ENCODE measurements at places on chromosomes 6 and 20.
A peak's percentile ranks its signal among the peaks of the same experiment; 100 is the strongest.

DNA sequence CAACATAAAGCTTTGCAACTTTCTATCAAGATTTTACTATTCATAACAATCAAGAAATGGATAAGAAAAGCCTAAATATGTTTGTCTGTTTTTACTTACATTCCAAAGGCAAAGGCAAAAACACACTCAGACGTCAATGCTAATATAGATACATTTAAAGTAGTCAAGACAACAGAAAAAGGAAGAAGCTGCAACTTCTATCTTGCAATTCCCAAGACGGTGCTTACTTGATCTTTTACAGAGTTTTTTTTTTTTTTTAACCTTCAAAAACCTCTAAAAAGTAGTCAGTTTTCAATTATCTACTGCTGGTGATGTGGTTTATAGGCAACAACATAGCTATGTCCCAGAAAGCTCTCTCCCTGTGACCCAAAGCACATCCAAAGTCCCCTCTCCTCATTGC lies 58.1 kb downstream of the EPB41L2 start:
- H3K4me3 ChIP-seq: no peak overlapping the region
- peaks cover 22% of the 10 kb centered on the region for H3K4me1 ChIP-seq
- no peak overlapping the region for H3K27ac ChIP-seq

- H3K36me3 ChIP-seq: peaks cover 12% of the 10 kb centered on the region
- H3K27me3 ChIP-seq: no peaks in the 10 kb centered on the region
- no peak overlapping the region for H3K27ac ChIP-seq
- H3K4me3 ChIP-seq: no peak overlapping the region
- DNase-seq: no peak
Observed at GRCh38 chr6:24249926-24250325, 107.9 kb downstream of the DCDC2 start.

DNA sequence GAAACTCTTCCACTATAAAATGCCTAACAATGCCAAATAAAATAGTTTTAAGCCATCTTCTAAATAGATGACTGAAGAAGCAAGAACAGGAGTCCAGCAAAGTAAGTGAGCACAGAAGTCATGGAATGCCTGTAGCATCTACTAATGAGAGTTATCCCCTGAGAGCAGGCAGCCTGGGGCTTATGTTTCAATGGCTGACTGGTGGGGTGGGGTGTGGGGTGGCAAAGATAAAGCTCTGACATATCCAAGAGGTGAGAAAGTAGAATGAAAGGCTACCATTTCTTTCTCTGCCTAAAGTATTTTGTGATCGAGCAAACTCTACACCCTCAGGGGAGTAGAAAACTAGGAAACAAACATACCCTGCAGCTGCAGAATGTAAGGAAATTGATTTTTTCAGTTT lies 348.8 kb downstream of the TFAP2B start:
- no peak overlapping the region for H3K27ac ChIP-seq
- H3K36me3 ChIP-seq: no peaks in the 10 kb centered on the region
- no peaks in the 10 kb centered on the region for H3K4me1 ChIP-seq
- no peak overlapping the region for H3K4me3 ChIP-seq

DNA sequence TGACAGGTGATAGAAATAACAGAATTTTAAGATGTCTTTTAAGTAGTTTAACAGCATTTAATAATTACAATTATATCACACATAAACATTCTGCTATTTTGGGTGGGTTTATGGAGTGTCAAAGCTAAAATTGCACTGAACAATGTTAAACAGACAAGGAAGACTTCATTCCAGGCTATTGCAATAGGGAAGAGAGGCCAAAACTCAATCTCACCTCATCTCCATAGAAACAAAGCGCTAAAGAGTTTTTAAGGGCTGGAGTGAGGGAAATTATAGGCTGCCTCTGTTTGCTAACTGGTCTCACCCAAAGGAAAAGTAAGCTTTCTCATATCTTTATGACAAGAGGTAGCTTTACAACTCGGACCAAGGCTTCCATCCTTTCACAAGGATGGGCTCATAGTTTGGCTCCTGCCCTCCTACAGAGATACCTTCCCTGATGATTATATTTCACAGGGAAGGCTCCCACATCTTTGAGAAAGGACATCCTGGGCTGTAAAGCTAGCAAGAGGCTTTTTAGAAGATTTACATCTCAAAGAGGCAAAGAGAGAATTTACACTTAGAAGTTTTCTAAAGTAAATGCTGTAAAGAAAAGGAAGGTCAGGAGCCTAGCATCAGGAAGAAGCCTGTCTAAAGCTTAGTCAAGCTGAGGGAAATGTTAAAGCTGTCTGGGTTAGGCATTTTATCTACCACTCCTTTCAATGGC lies 350.2 kb upstream of the IMPG1 start:
- H3K4me3 ChIP-seq: no peak overlapping the region
- H3K27me3 ChIP-seq: no peaks in the 10 kb centered on the region

- H3K36me3 ChIP-seq: peaks cover 16% of the 10 kb centered on the region
- no peaks in the 10 kb centered on the region for H3K27me3 ChIP-seq
- no peak overlapping the region for H3K27ac ChIP-seq
Observed at GRCh38 chr20:34543463-34544056, 15.0 kb upstream of the MAP1LC3A start.

GRCh38 chr20:46713957-46714834 lies 4.7 kb downstream of the SLC2A10 start:
- H3K27me3 ChIP-seq: peaks cover 14% of the 10 kb centered on the region
- no peak overlapping the region for H3K27ac ChIP-seq

DNA sequence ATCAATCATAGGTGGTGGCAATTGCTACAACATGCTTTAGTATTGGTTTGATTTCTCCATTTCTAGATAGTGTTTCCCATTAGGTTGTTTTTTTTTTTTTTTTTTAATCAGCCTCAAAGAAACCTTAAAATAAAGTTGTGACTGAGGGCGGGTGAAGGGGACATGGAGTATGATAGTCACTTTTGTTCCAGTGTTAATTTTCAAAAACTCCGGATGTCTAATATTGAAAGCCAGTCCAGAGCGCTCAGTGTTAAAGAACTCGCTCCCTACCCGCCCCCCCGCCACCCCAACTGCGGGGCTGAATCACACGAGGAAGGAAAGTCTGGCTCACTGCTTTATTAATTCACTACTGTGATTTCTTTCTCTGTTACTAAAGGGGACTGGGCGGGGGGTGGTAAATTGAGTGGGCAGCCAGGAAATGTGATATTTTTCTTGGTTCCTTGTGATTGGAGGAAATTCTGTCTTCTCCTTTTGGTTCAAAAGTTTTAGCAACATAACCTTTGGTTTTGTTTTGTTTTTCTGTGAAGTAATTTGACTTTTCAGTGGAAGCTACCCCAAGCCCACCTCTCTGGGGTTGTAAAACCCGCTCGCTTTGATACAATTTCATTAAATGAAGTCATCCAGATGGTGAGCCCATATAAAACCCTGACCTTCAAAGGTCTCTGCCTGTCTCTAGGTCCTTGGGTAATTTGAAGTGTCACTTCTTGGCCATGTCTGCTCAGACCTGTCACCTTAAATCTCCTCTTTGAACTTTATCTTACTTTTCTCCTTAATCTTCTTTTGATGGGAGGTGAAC lies 38.0 kb downstream of the TNFAIP3 start:
- peaks cover 9% of the 10 kb centered on the region for H3K27me3 ChIP-seq
- no peak overlapping the region for H3K4me3 ChIP-seq
- H3K27ac ChIP-seq: no peak overlapping the region

GRCh38 chr20:24580855-24581254 lies 111.4 kb downstream of the SYNDIG1 start:
- no peak for DNase-seq
- no peaks in the 10 kb centered on the region for H3K4me1 ChIP-seq

DNA sequence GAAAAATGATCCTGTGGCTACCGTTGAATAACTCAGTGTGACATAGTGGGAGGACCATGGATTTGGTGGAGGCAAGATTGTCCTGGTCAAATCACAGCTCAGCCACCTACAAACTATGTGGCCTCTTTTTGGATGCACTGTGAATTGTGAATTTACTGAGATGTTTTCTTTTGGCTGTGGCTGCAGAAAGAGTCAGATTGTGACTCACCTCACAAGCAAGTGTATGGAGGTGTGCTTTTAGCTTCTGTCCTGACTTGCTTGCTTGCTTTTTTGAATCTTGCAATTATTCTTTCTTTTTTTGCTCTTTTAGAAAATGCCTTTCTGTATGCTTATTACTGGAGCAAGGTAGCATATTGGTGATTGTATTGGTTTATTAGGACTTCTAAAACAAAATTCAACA lies 122.9 kb upstream of the FOXO3 start:
- H3K4me3 ChIP-seq: no peak overlapping the region
- DNase-seq: no peak
- H3K4me1 ChIP-seq: no peaks in the 10 kb centered on the region
- H3K27me3 ChIP-seq: no peaks in the 10 kb centered on the region

- peaks cover 51% of the 10 kb centered on the region for H3K4me1 ChIP-seq
- no peak overlapping the region for H3K4me3 ChIP-seq
- H3K27ac ChIP-seq: peak overlapping the region; percentile 69
- H3K27me3 ChIP-seq: no peaks in the 10 kb centered on the region
Observed at GRCh38 chr6:140083375-140083774, 708.9 kb upstream of the CITED2 start.

- H3K4me3 ChIP-seq: no peak within 1 kb of the TSS
- no peak within 1 kb of the TSS for H3K27ac ChIP-seq
- no peaks in the 10 kb centered on the region for H3K4me1 ChIP-seq
- no peaks in the 10 kb centered on the region for H3K27me3 ChIP-seq
Observed at GRCh38 chr6:35297601-35298481, at the start of gene DEF6. Gene DEF6 (plus strand): TSS chr6:35297818. CDS start chr6:35297857, 39 bp downstream.

DNA sequence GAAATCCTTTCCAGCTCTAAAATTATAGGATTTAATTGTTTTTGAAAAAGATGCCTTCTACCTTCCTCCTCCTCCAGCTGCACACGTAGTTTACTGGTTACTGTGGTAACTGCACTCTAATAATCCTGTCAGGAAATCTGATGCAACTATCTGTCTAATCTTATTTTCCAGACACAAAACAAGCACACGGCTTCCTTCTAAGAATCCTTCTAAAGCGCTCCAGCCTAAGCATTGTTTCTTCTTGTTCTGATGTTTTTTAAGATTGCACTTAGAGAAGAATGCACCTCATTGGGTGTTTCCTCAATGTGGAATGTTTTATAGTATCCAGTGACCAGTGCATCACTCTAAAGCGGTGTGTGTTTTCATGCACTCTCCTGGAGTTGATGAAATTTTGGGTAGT lies 63.6 kb downstream of the CARMIL1 start:
- peak overlapping the region; percentile 64 for H3K27ac ChIP-seq
- H3K4me3 ChIP-seq: no peak overlapping the region
- H3K36me3 ChIP-seq: no peaks in the 10 kb centered on the region
- H3K27me3 ChIP-seq: no peaks in the 10 kb centered on the region
- peak; percentile 87 for DNase-seq
- H3K4me1 ChIP-seq: peaks cover 33% of the 10 kb centered on the region
